ENCODE measurements at places on chromosomes 16 and 17.
A peak's percentile ranks its signal among the peaks of the same experiment; 100 is the strongest.

DNA sequence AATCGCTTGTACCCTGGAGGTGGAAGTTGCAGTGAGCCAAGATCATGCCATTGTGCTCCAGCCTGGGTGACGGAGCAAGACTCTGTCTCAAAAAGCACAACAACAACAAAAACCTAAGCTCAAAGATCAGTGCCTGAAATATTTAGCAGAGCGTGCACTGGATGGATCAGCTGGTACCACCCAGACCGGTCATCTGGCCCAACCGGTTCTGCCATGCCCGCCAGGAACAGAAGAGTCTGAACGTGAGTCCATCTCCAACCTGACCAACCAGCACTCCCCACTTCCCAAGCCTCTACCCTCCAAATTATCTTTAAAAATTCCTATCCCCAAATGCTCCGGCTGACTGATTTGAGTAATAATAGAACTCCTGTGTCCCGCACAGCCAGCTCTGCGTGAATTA lies 1.5 kb upstream of the UQCC4 start:
- no peak for DNase-seq

- DNase-seq: no peak
These were observed 20.5 kb downstream of the EMC8 start for GRCh38 chr16:85778873-85779272.

- no peak for DNase-seq
These were observed 2.3 kb downstream of the LRRC3C start for GRCh38 chr17:39929646-39930407.

DNA sequence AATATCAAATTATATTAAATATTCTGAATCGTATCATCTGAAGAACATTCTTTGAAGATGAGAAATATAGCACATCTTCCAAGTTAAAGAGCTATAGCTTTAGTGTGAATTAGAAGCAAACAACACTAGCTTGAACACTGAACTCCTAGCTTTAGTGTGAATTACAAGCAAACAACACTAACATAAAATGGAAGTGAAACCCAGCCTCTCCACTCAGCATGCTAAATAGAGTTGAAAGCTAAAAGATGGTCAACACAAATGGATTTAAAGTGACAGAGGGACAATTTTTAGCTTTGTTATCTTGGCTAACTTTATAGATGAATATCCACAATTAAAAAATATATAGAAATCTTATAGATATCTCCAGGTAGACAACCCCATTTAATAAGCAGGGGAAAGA lies 4.5 kb upstream of the KIF2B start:
- DNase-seq: no peak

DNA sequence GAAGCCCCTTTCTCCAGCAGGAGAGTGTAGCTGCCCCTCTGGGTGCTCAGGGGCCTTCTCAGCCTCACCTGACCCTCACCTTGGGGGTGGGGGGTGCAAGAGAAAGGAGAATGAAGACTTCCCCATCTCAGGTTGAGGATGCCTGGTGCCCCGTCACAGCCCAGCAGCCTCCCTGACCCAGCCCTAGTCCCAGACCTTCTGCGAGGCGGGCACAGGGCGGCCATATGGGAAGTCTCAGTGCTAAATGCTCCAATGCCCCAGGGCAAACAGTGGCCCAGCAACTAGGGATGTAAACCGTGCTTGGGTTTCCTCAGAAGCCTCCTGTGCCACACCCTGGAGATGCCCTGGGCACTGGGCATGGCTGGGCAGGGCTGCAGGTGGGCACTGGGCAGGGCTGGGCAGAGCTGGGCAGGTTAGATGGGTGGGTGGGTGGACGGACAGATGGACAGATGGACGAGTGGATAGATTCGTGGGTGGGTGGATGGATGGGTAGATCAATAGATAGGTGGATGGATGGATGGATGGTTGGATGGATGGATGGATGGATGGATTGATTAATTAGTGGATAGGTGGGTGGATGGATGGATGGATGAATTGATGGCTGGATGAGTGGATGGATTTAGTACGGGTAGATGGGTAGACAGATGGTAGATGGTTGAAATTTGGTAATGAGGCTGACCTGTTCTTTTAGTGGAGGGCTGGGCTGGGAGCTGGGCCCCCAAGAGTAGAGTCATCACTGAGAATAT lies 16.8 kb downstream of the TPSD1 start:
- DNase-seq: no peak

DNA sequence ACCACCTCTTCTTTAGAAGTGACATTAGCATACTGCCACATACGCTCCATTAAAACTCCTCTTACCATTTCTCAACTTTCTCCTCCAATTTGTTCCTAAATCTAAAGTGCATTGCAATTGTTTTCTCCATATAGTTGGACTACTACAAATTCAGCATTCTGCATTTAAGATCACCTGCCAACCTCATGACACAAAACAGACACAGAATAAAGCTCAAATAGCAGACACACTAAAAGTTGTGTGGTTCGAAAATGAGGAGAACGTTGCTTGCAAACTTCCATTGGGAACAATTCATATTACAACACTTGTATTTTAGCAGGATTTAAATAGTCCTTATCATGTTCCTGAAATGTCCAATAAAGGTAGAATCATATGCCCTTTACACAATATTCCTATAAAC lies 14.5 kb downstream of the ARHGAP17 start:
- no peak for DNase-seq

- DNase-seq: no peak
These were observed 20.0 kb downstream of the UNC45B start for GRCh38 chr17:35167666-35168065.

DNA sequence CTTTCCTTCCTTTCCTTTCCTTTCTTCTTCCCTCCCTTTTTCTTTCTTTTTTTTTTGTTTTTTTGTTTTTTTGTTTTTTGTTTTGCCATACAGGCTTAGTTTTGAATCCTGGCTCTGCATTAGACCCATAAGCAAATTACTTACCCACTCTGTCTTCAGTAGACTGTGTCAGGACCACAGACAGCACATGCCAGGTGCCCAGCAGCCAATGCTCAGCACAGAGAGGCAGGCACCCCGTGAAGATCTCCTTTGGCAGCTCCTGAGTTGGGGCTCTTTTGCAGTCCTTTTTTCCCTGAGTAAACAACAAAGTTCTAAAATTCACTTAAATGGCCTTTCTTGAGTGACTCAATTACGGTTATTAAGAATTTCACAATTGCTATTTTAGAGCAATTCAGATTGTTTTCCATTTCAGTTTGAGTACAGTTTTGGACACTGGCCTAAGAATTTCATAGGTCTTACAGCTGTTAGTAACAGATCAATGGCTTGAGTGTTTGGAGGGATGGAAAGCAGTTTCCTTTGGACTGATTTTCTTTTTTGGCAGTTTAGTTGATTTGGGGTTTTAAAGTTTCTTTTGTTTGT lies 26.2 kb upstream of the SLC5A11 start:
- DNase-seq: no peak

- DNase-seq: no peak
These were observed 6.9 kb downstream of the ALYREF start for GRCh38 chr17:81884520-81884919.

DNA sequence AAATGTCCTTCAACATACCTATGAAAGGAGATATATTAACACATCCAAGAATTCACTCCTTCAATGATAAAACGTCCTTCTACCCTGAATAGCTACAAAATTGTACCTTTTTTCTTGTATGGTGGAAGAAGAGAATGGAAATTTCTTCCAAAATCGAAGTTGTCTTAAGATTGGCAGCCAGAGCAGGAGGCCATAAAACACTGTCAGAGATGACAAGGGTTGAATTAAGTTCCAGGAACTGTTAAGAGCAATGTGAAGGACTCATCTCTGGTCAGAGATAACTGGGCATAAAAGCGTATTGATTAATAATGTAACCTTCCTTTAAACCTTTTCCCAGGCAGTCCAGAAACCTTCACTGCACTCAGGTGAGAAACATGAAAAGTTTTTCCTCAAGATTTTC lies 12.9 kb upstream of the TOM1L1 start:
- DNase-seq: no peak

- DNase-seq: no peak
These were observed at the start of gene PHLPP2 for GRCh38 chr16:71724320-71724751. Gene PHLPP2 (minus strand): TSS chr16:71724701. CDS start chr16:71714795, 9,906 bp downstream.

- no peak for DNase-seq
These were observed 6.6 kb downstream of the SLC22A31 start for GRCh38 chr16:89193576-89194293.

DNA sequence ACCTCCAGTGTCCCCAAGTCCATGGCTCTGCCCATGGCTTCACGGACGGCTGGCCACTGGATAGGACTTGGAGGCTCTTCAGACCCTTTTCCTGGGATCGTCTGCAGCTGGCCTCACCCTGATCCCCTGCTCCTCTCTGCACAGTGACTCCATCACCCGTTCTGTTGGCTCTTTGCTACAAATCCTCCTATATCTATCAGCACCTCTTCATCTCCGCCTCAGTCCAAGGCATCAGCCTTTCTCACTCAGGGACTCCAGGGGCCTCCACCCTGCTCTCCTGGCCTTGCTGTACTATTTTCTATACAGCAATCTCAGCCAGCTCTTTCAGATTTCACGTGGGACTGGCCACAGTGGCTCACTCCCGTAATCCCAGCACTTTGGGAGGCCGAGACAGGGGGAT lies 10.7 kb upstream of the SNN start:
- DNase-seq: no peak

DNA sequence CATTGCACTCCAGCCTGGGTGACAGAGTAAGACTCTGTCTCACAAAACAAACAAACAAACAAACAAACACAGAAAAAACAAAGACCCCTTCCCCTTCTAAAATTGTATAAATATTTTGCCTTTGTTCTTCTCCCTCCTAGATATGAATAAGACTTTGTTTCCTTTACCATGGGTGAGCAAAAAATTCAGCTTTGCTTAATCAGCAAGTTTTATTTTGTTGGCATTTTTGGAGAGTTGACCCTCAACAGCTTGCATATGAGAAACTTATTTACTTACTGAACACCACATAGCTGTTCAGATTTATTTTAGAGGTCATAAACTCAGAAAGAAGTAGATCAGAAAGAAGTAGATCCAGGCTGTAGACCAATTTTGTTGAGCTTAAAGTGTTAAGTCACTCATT lies 395.2 kb upstream of the TOM1L1 start:
- DNase-seq: no peak

DNA sequence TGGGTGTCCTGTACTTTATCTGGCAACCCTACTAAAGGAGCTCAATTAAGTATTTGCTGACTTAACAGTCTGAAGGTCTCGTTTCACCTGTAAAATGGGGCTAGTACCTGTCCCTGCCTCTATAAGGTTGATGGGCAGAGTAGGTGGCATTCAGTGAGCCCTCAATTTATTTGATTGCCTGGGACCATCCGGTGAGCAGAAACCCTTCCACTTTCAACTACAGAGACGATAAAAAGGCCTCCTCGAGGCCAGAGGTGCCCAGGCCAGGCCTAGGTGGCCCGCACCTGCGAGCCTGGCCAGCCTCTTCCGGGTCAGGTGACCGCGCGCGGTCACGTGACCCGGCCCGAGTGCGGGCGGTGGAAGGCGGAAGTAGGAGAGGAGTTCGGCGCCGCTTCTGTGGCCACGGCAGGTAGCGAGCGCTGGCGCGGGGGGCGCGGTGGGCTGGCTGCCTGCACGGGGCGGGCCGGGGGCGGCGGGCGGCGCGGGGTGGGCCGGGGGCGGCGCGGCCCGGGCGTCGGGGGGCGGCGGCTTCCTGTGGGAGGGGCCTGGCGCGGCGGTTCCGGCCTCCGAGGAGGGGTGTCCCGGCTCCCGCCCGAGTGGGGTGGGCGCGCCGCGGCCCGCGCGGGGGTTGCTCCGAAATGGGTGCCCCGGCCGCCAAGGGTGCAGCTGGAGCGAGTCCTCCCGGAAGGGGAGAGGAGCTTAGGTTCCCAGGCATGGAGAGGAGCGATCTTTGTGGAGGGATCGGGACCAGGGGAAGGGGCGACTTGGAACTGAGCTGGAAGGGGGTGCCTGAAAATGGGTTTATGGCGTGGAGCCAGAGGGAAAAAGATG lies at the start of gene WWP2:
Gene WWP2 (plus strand): TSS at position 350 of the 831 bp plus-strand sequence. CDS start 24,679 bp downstream, outside the sequence.
- DNase-seq: peak; percentile 84

GRCh38 chr16:56748826-56749225 lies 18.9 kb downstream of the NUP93 start:
- DNase-seq: no peak

DNA sequence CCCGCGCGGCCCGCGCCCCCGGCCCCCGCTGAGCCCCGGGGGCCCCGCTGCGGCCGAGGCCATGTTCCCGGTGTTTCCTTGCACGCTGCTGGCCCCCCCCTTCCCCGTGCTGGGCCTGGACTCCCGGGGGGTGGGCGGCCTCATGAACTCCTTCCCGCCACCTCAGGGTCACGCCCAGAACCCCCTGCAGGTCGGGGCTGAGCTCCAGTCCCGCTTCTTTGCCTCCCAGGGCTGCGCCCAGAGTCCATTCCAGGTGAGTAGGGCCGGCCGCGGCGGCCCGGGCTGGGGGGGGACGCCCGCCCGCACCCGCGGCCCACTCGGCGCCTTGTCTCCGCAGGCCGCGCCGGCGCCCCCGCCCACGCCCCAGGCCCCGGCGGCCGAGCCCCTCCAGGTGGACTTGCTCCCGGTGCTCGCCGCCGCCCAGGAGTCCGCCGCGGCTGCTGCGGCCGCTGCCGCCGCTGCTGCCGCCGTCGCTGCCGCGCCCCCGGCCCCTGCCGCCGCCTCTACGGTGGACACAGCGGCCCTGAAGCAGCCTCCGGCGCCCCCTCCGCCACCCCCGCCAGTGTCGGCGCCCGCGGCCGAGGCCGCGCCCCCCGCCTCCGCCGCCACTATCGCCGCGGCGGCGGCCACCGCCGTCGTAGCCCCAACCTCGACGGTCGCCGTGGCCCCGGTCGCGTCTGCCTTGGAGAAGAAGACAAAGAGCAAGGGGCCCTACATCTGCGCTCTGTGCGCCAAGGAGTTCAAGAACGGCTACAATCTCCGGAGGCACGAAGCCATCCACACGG lies 504 bp downstream of the MAZ start:
- peak; percentile 72 for DNase-seq

- no peak for DNase-seq
These were observed 23.3 kb downstream of the LYRM1 start for GRCh38 chr16:20923876-20924275.

- DNase-seq: peak; percentile 78
These were observed 4.1 kb upstream of the CDH15 start for GRCh38 chr16:89167425-89167941.

DNA sequence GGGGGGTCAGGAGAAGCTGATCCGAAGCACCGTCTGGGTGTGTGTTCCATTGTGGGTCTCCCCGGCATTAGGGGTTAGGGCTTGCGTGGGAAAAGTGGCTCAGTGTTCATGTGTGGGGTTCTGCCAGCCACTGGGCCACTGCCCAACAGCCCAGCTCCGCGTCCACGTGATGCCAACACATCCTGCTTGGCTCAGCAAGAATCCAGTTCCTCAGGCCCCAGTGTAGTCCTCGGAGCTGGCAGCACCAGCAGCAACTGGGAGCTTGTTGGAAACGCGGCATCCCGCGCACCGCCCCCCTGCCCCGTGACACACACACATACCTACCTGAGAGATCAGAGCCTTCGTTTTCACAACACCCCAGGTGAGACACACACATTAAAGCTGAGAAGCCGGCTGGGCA lies 18.9 kb downstream of the LGALS9 start:
- DNase-seq: no peak

DNA sequence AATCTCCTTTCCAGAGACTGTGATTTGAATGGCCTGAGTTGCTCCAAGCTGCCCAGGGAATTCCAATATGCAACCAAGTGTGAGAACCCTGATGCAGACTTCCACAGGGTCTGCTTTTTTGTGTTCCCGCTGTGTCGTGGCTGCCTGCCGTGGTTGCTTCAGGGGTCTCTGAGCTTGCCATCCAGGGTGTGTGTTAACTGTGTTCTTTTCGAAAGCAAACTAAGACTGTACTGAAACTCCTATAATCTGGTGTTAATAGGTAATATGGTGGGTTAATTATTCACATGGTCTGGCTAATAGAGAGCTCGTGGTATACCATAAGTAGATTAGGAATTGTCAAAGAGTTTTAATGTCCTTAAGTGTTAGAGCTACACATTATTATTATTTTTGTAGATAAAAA lies 20.7 kb downstream of the UBN1 start:
- no peak for DNase-seq

Data from hematopoietic multipotent progenitor cell treated with erythropoietin and hydrocortisone succinate and interleukin-3 and kit ligand, for 8 days (in vitro differentiated cells).